Panc1 (cell line): ENCODE measurements at places on chromosomes 5 and 9.
A peak's percentile ranks its signal among the peaks of the same experiment; 100 is the strongest.

GRCh38 chr5:73759771-73760170, 133.8 kb downstream of the ARHGEF28 start:
- no peak for DNase-seq

DNA sequence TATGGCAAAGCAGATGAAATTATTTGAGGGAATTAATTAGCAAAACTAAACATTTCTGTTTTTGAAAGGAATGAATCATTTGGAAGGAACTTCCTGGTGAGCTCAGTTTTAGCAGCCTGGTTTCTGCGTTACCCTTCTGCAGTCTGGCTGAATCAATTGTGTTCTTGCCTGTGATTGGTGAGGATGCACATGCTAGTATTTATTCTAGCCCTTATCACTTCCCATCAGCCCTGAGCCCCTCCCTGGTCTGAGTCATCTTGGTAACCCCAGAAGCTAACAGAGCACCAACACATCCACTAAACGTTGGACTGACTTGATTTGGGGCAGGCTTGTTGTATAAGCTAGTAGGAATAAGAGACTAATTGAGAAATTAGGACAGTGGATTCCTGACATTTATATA, 6.6 kb downstream of the TJP2 start:
- peak; percentile 78 for DNase-seq

DNA sequence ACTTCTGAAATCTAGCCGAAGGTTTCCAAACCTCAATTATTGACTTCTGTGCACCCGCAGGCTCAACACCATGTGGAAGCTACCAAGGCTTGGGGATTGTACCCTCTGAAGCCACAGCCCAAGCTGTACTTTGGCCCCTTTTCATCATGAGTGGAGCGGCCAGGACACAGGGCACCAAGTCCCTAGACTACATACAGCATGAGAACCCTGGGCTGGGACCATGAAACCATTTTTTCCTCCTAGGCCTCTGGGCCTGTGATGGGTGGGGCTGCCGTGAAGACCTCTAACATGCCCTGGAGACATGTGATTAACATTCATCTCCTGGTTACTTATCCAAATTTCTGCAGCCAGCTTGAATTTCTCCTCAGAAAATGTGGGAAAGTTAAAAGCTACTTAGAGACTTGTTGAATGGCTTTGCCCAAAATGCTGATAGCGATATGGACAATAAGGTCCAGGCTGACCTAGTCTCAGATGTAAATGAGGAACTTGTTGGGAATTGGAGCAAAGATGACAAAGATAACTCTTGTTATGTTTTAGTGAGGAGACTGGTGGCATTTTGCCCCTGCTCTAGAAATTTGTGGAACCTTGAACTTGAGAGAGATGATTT, 34.1 kb upstream of the CPLANE1 start:
- no peak for DNase-seq

DNA sequence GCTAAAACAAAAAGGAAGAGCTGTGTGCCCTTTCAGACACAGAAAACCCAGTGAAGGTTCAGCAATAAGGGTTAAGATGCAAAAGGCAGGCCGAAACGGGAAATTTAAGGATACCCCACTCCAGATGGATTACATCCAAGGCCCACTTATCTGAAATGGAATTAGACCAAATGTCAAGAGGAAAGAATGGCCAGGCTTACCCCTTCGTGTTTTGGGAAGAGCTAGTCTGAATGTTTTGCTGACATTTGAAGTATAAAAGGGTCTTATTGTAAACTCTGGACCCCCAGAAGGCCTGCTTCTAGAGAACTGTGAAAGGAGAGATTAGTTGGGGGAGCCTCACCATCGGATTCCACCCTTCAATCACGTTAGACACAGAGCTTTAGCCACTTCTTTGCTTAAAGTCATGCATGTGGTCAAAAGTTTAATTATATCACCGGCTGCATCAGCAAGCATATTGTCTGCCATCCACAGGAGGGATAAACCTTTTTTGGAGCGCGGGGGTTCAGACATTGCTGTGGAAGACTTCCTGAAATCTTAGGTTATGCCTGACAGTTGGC, 93.3 kb downstream of the EFNA5 start:
- no peak for DNase-seq

- DNase-seq = no peak
These were observed 32.7 kb downstream of the PKD2L2 start for GRCh38 chr5:137921931-137922330.

DNA sequence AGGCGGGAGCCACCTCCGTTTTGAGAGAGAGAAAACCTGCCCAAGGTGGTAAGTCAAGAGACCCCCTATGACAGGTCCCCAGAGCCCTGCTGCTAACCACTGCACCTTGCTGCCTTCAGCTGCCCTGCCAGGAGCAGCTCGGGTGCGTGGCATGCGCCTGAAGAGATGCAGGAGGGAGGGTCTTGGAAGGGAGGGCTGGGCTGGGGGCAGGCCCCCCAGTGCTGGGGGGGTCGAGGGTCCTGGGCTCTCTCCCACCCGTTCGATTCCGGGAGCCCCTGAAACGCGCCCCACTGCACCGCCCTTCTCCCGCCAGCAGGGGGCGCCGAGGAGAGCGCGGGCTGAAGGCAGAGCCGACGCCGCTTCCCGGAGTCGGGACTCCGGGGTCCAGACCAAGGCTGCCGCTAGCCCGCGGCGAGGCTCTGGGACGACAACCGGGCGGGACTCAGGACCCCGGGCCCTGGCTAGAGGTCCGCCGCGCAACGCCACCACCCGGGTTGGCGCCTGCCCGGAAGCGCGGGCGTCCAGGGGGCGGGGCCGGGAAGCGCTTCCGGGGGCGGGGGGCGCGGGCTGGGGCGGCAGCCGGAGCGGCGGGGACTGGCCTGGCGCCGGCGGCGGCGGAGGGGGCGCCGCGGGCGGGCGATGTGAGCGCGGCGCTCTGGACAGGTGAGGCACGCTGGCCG, at the start of gene ZBTB34:
Gene ZBTB34, plus strand, starts transcription at position 563 of the 680 bp plus-strand sequence. CDS start 18,761 bp downstream, outside the sequence.
- DNase-seq = peak; percentile 12

- DNase-seq = no peak
These were observed 92.7 kb downstream of the RAD23B start for GRCh38 chr9:107375651-107376369.

GRCh38 chr5:147140558-147140957, 94.3 kb upstream of the STK32A start:
- no peak for DNase-seq

DNA sequence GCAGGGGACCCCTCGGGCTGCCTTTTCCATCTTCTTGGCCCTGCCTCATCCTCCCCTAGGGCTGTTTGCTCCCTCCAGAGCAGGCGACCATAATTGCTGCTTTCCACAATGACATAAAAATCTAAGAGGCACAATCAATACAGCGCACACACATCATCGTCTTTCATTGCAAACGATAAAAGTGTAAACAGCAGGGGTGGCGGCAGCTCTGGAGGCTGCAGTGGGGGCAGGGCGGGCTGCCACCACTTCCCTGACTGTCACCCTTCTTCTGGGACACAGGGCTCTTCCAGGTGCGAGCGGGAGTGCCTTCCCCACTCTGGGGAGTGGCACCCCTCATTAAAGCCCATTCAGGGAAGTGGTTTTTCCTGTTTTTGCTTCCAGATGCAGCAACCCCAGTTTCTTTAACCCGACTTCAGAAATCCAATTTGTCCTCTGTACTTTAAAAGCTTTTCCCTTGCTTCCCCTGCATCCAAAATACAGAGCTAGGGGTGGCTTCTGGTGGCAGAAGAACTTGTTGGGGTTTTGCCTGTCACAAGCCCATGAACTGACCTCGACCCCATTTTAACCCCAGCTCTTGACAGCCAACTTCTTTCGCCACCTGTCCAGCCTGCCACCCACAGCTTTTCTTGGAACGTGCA, 45.7 kb downstream of the TSPAN17 start:
- DNase-seq = no peak

DNA sequence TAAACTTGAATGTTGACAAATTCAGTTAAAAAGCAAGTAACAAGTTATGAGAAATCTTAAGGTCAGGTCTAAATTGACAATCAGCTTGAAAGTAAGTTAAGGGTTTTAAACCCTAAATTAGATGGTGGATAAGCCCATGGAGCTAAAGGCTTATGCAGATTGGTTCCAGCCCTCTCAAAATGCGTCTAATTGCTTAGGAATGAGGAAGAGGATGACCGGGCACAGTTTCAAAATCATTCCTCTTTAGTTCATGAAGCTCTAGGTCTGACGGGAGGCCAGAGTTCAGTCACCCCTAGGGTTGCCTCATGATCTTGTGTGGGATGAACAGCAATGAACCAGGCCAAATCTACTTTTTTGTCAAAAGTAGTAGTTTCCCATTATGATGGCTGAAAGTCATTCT, 75.4 kb downstream of the SLC38A9 start:
- DNase-seq = no peak

- DNase-seq = no peak
These were observed 117.9 kb upstream of the IL6ST start for GRCh38 chr5:56112526-56113121.

DNA sequence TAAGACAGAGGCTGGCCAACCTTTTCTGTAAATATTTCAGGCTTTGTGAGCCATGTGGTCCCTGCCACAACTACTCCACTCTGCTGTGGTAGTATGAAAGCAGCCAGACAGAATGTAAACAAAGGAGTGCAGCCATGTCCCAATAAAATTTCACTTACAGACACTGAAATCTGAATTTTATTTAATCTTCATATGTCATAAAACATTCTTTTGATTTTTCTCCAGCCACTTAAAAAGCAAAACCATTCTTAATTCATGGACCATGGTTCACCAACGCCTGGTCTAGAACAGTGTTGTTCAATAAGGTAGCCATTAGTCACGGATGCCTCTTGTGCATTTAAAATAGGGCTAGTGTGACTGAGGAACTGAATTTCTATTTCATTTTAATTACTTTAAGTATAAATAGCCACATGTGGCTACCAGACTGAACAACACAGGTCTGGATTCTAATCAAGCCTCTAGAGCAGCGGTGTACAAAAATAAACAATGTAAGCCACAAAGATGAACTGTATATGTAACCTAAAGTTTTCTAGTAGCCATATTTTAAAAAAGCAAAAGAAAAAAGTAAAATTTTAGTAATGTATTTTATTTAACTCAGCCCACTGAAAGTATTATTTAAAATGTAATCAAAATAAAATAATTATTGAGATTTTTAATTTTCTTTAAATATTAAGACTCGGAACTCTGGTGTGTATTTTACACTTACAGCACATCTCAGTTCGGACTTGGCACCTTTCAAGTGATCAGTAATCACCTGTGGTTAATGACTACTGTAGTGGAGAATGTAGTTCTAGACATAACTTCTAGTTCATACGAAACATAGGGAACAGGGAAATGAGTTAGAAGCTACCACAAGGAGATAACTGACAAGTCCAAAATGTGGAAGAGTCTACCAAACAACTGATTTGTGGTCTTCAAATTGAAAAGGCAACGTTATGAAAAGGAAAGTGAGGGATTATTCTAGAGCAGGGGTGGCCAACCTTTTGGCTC, 14.3 kb downstream of the GEMIN5 start:
- DNase-seq = no peak

- DNase-seq = no peak
These were observed 203.6 kb upstream of the MVB12B start for GRCh38 chr9:126122901-126123616.

- no peak for DNase-seq
These were observed 55.7 kb upstream of the NIPBL start for GRCh38 chr5:36820900-36821299.

DNA sequence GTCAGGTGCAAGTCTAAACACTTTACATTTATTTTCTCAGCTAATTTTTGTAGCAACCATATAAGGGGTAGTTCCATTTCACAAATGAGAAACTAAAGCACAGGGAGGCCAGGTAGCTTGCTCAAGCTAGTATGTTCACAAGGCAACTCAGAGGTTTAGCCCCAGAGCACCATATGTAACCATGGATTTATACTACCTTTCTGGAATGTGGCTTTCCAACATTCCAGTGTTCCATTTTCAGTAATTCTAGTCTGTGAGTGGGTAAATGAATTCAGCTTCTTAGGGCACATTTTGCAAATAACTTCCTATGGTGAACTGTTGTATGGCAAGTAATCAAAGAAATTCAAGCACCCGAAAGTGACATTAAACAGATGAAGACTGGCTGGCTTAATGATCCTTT, 25.0 kb upstream of the CAST start:
- DNase-seq = no peak
